Urinary bladder (tissue), 4 donors: ENCODE measurements at places on chromosomes 5 and 9. TPM values are rescaled to one million over a fixed set of nuclear protein-coding genes. Genes with fewer than 3 reads are reported as not detected.

DNA sequence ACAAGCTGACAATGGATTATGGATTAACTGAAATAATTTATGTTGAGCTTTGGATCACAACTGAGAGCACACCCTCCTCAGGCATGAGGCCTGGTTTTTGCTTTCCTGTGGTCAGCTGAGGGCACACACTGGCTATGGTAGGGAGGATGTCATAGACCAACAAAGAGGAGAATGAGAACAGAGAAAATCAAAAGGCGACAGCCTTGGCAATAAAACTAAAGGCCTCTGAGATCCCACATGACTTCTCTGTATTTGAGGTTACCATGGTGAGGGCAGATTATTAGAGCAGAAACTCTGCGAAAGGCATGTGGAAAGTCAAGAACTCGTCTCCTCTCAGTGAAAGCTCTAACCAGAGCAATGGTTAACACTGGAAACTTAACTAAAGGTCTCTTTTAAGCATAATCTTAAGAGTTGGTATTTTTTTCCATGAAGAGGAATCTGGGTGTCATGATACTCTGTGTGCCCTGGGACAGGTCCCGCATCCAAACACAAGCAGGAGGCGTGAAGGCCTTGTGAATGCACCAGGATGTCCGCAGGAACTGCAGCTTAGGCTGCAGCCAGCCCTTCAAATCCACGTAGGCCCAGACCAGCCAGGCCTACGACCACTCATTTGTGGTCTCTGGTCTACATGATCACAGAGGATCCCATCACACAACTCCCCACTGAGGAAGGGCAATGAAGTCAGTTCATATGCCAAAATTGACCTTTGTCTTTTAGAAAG lies 12.4 kb upstream of the MEIKIN start:
- no peak for DNase-seq

DNA sequence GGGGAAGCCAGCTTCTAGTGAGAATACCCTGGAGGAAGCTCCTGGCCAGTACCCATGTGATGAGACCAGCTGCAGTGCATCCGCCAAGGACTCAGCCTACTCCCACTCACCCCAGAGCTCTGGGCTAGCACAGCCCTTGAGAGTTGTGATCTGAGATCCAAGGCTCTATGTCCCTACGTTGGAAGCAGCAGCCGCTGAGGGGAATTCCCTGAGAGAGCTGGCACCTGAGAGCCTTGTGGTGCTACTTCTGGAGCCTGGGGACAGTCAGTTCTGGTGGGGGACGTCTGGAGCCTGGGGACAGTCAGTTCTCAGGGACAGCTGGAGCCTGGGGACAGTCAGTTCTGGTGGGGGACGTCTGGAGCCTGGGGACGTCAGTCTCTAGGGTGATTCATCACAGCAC lies 39.2 kb downstream of the PDZD2 start:
- no peak for DNase-seq

DNA sequence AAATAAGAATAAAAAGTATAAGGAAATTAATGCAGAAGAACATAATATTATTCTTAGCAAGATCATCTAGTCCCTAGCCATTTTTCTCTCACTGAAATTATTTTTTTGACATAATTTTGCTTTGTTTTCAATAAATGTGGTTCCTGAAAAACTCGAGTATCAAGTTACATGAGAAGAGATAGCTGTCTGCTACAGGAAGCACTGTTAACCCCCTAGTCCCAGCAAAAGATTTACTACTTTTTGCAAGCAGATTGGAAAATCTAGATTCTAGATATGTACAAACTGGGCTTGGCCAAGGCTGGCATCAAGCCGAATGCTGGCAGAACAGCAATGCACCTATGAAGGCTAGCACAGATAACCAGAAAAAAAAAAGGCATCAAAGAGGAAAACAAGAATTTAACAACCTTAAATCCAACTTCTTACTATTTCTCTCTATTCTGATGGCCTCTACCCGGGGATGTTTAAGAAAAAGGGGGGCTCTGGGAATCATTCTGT lies 21.9 kb upstream of the ISCA1 start:
- DNase-seq = no peak

GRCh38 chr5:179906795-179907555 lies 722 bp downstream of the TBC1D9B start:
- no peak for DNase-seq

DNA sequence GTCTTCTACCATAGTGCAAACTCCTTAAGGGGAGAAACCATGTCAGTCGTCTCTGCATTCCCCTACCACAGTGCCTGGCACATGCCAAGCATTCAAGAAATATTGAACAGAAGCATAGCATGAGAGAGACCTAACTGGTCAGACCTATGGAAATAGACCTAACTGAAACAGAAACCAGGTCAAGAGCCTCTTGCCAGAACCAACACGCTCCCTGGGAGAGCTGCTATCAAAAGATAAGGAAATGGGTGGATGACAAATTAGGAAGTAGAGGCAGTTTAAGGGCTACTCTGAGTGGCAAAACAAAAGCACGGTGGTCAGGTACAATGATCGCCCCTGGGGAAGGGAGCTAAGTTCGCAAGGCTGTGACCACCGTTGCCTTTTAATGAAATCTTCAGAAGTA lies 66.0 kb upstream of the SMIM15 start:
- DNase-seq = no peak

DNA sequence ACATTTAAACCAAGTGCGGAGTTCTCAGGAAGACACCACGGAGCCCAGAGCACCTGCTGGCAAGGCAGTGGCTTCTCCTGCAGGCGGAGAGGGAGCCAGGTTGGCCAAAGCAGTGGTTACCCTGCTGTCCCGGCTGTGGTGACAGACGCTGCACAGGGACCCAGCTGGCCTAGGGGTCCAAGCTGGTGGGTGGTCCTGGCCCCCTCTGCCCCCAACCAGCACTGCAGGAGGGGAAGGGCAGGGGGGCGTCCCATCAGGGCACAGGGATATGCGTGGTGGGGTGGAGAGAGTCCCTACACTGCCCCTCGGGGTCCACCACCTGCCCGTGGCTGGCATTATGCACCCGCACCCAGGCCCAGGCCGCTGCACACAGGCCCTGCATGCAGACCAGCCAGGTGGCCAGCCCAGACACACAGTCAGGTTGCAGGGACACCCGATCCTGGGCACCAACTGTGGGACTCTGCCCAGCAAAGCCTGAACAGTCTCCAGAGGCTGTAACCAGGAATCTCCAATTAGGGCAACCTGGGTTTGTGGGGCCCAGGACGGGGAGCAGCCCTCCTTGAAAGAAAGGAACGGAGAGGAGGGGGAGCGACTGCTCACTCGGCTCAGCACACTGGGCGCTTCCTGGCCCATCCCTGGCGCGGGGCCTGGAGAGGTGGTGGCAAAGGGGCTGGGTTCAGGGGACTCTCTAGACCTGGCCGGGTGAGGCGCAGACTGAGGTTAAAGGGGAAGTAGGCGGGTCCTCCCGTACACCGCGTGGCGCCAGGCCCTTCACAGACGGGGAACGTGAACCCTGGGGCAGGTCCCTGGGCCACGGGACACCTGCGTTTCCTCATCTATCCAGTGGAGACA lies 46.3 kb downstream of the NACC2 start:
- DNase-seq = no peak

DNA sequence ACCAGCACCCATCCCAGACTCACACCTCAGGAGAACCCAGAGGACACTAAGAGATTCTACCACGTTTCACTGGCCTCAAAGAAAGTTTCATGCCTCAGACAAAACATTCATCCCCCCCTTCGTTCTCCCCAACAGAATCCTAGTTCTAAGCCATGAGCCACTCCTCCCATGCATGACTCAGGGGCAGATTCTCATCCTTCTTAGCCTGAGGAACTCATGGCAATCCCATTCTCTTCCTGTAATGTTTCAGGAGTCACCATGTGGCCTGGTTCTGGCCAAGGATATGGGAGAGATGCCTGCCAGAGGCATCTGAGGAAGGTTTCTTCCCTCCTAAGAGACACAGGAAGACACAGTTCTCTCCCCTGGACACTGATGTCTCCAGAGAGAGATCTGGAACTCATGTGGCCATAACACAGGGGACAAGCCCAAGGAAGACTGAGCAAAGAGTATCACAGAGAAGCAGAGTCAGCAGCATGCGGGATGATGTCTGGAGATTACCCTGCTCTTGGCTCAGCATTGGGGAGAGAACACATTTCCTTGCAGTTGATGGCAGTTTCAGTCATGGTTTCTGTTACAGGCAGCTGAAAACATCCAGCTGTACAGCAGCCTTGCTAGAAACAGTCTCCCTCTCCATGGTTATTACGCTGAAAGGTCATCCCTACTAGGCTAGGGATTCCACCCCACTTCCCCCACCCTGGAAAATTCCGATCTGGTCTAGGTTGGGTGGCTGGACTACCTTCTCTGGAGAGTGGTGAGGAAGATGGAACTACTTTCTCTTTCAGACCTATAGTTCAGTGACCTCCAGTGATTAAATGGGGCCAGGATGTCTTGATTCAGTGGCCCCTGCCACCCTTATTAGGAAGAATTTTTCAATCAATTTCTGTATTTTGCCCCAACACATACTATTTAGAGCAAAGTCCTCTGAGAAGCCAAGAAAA lies 115.4 kb downstream of the ZNF608 start:
- no peak for DNase-seq

DNA sequence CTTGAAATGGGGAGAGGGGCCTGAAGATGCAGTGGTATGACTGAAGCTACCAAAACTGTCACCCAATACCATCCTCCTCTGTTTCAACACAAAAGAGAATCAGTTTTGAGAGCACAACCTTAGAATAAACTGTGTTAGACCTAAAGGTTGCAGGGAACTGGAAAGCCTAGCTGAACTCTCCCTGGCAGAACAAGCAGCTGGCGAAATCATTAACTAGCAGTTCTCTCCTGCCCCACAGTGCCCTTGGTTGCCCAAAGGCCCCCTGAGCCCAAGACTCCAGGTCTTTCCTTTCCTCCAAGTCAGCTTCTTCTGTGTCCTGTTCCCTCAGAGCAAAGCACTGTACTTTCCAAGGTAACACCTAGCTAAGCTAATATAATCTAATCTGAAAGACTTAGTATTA lies 135.4 kb upstream of the SLC30A5 start:
- no peak for DNase-seq

RNF180 gene
- 5.6 TPM for polyA plus RNA-seq

IZUMO3 gene
- not detected for polyA plus RNA-seq

ANKRD34B gene
- not detected for polyA plus RNA-seq

WNT8A gene
- polyA plus RNA-seq = not detected
